ENCODE measurements at places on chromosomes 13 and 19.
A peak's percentile ranks its signal among the peaks of the same experiment; 100 is the strongest.

DNA sequence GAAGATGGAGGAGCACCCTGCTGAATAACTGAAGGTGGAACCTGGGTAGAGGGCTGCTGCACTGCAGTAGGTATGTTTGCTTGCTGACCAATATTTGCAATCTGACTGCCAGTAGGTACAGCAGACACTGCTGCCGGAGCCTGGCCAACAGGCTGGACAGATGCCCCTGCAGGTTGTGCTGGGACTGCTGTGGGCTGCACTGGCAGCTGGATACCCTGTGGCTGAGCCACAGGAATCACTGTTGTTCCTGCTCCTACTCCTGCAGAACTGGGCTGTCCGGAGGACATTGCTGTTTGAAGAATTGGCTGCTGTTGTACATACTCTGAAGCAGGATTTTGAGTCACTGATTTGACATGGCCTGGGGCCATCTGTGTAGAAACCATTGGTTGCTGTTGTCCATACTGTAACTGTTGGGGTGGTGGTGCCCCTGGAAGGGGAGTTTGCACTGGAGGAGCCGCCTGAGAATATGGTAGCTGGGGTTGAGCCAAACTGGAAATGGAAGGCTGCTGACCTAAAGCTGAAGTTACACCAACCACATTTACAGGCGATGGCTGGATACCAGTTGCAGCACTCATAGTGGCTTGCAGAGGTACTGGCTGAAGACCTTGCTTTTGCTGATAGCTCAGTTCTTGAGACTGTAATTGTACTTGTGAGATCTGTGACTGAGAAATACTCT, 2.2 kb downstream of the TSC22D1 start:
- DNase-seq, result no peak

DNA sequence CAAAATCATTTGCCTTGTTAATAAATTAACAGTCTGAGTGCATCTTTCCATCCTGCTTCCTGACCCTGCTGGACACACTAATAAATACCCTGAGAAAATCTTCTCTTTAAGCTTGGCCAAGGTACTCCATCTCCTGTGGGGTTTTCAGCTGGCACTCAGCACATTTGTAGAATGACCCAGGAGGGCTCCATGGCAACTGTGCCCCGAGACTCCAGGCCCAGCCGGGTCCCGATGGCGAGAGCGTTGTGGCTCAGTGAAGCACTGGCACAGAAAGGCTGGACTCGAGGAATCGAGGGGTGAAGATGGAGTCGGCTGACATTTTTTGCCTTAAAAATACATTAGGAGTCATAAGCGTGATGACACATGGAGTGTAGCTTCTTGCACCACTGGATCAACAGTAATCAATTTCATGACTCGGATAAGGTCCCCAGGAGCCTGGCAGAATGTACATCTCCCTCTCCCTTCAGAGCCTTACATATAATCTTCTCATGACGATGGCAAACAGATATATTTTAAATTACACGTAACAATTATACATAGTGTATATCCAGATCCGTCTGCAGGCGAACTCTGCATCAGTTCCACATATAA, 85.4 kb downstream of the SLC7A1 start:
- no peak for DNase-seq

GRCh38 chr19:40314656-40315055, 29.5 kb upstream of the AKT2 start:
- DNase-seq, result no peak

- DNase-seq, result peak; percentile 39
Observed at GRCh38 chr13:97124915-97125809, 97.0 kb upstream of the MBNL2 start.

- DNase-seq, result no peak
Observed at GRCh38 chr19:29422486-29423085, 103.2 kb upstream of the VSTM2B start.

GRCh38 chr19:6416658-6417405, 7.8 kb downstream of the KHSRP start:
- no peak for DNase-seq

GRCh38 chr13:31909864-31910551, 121.6 kb upstream of the FRY start:
- DNase-seq, result peak; percentile 48

- no peak for DNase-seq
Observed at GRCh38 chr13:102724923-102725322, 30.1 kb upstream of the METTL21C start.

DNA sequence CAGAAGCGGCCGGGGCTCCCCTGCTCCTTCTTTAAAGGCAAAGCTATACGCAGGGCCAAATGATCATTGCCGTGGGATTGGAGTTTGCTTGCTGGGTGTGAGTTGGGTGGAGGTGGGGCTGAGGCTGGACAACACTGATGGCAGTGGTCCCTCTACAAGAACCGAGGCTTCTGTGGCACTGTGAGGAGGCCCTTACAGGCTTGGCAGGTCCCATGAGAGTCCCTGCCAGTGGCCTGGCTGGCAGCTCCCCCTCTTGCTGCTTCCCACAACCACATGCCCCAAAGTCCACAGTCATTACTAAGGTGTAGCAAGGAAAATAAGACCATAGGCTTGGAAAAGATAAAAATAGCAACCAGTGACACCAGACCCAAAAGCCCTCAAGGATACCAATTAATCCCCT, 98.4 kb downstream of the ANKRD10 start:
- DNase-seq, result no peak

DNA sequence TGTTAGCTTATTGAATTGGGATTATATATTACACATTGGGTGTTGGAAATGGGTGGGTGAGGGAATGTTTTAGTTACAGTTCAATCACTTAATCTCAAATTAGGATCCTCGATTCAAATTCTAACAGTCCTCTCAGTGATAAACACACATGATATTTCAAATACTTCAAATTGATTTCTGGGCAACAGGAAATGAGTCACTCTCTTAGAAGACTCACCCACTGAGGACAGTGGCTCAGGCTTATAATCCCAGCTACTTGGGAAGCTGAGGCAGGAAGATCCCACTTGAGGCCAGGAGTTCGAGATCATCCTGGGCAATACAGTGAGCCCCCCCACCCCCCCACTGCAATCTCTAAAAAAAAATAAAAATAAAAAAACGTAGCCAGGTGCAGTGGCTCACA, 435.3 kb downstream of the KLF12 start:
- no peak for DNase-seq

GRCh38 chr13:29185926-29186325, 365.8 kb downstream of the MTUS2 start:
- DNase-seq, result no peak

DNA sequence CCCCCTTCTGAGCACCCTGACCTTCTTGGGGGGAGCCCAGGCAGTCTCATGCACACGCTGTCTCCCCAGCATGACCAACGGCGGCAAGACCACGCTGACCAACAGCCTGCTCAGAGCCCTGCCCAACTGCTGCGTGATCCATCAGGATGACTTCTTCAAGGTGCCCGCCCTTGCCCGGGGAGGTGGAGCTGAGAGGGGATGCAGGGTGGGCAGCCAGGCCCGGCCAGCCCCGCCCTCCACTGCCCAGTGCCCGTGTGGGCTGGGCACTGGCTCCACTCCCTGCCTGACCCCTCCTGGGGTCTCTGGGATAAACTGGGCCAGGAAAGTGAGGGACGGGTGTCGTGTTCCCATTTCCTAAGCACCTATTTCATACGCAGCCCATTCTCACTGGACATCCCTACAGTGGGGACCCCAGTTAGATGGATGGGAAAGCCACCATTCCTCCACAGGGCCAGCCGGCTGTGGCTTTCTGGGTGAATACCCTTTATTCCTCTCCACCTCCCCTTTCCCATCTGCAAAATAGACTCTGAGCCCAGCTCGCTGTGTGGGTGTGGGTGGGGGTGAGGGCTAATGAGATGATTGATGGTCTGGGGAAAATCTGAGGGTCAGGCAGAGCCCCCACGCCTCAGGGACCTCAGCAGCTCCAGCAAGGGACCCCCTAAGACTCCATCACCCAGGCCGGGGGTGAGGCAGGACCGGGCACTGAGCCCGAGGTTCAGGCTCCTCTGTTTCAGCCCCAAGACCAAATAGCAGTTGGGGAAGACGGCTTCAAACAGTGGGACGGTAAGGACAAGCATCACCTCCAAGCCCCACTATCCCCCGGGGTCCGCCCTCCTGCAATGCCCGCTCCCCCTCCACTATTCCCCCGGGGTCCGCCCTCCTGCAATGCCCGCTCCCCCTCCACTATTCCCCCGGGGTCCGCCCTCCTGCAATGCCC, 3.9 kb downstream of the NMRK2 start:
- DNase-seq, result no peak

GRCh38 chr13:34513526-34513925, 428.5 kb upstream of the NBEA start:
- no peak for DNase-seq

- DNase-seq, result no peak
Observed at GRCh38 chr19:28522545-28522922, 690.4 kb downstream of the UQCRFS1 start.

- no peak for DNase-seq
Observed at GRCh38 chr13:49543656-49544055, 41.7 kb downstream of the RCBTB1 start.

- no peak for DNase-seq
Observed at GRCh38 chr13:46165485-46166223, 16.3 kb downstream of the LCP1 start.

- DNase-seq, result peak; percentile 19
Observed at GRCh38 chr13:109938255-109938936, 152.0 kb upstream of the IRS2 start.

DNA sequence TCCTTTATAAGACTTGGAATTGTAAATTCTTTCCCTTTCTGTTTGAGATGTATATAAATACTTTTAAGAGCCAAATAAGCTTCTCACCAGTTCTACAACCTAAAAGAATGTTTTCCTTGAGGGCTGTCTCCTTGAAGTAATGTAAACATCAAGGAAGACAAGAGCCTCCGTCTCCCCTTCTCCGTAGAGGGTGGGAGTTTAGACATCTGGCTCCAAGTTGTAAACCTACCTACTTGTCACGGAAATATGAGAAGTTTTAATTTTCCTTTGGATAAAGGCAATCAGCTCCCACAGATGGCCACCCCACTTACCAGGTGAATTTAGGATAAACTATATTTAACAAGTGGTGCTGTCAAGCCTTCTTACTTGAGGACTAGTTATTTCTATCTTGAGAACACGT, 237.9 kb downstream of the NALCN start:
- DNase-seq, result no peak

- DNase-seq, result no peak
Observed at GRCh38 chr19:49423985-49424303, 703 bp upstream of the PTH2 start.

DNA sequence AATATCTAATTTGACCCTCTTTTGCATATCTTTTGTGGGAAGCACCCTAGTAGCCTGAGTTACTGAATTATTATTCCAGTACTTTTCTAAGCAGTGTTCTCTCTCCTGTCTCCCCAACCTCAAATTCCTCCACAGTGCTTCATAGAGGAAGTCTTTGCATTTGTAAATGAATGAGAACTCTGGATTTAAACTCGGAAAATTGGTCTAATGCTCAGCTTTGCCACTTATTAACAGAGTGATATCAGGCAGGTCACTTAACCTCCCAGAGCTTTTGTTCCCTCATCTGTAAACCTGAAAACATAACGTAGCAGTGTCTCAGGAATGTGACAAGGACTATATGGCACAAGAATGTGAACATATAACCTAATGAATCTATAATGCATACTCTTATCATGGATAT, 26.2 kb downstream of the FREM2 start:
- no peak for DNase-seq

GRCh38 chr13:110798081-110798994, 84.8 kb downstream of the ING1 start:
- no peak for DNase-seq

- DNase-seq, result no peak
Observed at GRCh38 chr19:10862561-10863106, 8.7 kb upstream of the CARM1 start.

DNA sequence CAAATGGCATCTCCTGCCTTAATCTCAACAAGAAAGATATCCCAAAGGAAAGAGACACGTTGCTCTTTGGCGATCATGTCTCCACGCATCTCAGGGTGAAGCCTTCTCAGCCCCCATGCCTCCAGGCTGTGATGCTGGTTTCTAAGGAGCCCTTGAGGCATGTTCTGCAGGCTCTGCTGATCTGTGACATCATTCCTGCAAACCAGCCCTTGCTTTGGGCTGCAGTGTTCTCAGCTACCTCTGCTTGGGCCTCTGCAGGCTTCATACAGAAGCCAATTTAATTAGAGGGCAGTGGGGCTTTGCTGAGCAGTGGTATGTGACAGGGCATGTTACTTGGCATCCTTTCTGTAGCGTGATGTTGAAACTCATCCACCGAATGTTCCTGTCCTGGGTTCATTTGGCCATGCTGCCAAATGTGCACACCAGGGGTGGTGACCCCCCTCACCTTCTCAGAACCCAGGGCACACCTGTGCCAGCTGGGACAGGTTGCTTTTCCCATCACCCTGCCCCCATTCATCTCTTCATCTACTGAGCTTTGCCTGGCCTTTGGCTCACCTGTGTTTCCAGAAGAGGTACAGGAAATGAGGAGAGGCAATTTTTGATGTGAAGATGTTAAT, 230.9 kb downstream of the TEX29 start:
- no peak for DNase-seq

DNA sequence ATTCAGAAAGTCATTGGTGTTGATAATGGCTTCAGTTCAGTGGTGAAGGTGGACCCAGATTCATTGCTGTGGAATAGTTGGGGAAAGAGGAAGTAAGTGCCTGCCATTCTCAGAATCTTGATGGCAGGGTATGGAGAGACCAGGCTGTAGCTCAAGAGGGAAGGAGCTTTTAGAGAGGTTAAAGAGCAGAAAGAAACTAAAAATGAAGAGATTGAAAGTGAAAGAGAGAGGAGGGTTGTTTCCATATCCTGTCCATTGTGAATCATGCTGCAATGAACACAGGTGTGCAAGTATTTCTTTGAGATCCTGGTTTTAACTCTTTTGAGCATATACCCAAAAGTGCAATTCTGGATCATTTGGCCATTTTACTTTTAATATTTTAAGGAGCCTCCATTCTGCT, 12.5 kb downstream of the GJB6 start:
- DNase-seq, result no peak

- DNase-seq, result no peak
Observed at GRCh38 chr13:66139250-66139649, 1090.9 kb downstream of the PCDH9 start.

DNA sequence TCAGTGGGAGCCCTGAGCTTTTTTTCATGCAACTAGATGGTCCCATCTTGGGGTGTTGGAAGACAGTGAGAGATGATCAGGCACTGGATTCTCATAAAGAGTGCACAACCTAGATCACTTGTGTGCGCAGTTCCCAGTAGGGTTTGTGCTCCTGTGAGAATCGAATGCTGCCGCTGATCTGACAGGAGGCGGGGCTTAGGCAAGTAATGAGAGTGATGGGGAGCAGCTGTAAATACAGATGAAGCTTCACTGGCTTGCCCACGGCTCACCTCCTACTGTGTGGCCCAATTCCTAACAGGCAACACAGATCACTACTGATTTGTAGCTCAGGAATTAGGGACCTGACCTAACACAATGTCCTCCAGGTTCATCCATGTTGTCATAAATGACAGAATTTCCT, 43.6 kb upstream of the UBAC2 start:
- DNase-seq, result no peak

GRCh38 chr19:30968210-30968609, 381.0 kb downstream of the TSHZ3 start:
- no peak for DNase-seq
